NCI-H226 (cell line): ENCODE measurements at places on chromosomes 4 and X.
A peak's percentile ranks its signal among the peaks of the same experiment; 100 is the strongest.

DNA sequence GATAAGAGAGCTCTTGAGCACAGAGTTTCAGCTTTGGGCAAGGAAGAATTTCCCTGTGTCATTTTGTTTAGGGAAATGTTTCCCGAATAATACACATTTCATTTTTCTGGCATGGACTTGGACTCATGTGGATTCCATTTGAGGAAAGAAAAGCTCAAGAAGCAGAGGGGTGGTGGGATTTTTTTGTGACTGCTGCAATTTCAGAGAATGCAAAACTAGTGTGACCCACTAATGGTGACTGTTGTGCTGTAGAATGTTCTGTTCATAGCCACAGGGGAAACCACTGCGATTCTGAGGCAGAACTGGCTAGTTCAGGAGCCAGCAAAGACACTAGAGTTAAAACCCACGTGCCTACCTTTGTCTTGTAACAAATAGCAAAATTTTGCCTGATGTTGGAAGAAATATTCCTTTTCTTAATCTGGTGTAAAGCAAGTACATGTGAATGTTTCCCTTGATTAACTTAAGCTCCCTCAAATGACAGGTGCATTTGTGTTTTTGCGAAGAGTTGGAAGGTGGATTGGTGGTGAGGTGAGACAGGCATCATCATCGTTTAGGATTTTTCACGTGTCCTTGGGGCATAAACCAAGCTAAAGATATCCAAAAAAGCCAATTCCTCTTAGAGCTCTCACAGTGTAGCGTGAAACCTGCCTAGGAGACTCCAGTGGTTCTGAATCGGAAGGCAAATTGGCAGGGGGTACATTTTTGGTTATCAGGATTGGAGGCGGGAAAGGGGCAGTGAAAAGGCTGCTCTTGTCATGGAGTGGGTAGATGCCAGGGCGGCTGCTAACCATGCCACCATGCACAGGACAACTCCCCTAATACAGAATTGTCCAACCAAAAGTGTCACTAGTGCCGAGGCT is 38.0 kb upstream of the FAM9C start:
- no peak for DNase-seq

- DNase-seq: no peak
These were observed 30.8 kb downstream of the DOK7 start for GRCh38 chr4:3493720-3494461.

- DNase-seq: no peak
These were observed 2.9 kb downstream of the TRIML2 start for GRCh38 chr4:188106454-188106853.

DNA sequence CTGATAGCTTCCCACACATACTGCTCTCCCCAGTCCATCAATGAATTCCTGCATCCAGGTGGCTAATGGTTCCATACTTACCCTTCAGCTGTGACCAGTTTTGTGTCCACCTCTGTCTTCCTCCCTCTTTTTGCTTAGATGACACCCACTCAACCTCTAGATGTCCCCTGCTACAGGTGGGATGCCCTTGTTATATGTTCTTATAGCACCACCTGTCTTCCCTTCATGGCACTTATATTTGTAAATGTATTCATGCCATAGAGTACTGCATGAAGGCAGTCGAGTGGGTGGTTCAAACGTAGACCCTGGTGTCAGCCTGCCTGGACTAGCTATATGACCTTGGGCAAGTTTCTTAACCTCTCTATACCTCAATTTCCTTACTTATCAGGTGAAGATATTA is 6.5 kb upstream of the USP46 start:
- no peak for DNase-seq

DNA sequence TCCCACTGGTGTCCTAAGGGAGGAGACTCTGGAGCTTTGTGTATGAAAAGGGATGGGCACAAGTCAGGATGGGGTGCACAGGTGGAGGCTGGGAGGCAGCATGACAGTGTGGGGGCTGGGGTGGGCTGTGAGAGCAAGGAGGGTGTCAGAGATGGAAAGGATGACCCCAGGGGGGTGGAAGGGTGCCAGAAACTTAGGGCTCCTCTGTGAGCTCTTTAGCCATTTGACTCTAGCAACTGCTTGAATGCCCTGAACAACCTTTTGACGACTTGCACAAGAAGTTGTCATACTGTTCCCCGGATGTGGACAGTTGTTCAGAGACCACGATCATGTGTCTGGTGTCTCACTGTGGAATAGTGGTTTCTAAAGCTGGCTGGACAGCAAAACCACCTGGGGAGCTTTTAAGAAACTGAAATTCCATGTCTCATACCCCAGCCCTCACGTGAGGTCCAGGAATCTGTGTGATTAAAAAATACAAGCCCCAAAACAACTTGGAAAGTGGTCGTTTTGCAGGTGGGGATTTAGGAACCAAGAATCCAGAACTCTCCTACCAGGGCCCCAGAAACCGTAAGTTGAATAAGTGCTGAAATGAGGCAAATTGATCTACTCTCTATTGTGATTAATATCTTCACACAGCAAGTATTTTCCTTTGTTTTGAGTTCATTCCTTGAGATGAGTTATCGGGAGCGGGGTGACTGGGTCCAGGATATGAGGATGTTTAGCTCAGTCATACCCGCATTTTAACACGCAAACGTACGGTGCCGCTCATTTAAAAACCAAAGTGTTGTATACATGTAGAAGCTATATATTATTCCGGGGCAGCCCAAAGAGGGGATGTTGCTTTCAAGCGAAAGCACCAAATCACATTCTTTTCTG is 3.4 kb downstream of the RHOH start:
- DNase-seq: no peak

- DNase-seq: peak; percentile 31
These were observed 49.7 kb downstream of the RBM47 start for GRCh38 chr4:40579983-40580382.

DNA sequence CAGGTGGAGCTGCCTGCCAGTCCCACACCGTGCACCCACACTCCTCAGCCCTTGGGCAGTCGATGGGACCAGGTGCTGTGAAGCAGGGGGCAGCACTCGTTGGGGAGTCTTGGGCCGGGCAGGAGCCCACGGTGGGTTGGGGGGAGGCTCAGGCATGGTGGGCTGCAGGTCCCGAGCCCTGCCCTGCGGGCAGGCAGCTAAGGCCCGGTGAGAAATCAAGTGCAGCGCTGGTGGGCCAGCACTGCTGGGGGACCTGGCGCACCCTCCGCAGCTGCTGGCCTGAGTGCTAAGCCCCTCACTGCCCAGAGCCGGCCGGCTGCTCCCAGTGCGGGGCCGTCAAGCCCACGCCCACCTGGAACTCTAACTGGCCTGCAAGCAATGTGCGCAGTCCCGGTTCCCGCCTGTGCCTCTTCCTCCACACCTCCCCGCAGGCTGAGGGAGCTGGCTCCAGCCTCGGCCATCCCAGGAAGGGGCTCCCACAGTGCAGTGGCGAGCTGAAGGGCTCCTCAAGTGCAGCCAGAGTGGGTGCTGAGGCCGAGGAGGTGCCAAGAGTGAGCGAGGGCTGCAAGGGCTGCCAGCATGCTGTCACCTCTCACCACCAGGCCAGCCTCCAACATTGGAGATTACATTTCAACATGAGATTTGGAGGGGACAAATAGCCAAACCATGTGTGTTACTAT is 197.2 kb downstream of the NPNT start:
- DNase-seq: no peak

- no peak for DNase-seq
These were observed 74.1 kb downstream of the ARSJ start for GRCh38 chr4:113905301-113905700.

- no peak for DNase-seq
These were observed 43.8 kb downstream of the TNIP2 start for GRCh38 chr4:2712261-2712842.

- no peak for DNase-seq
These were observed 368.9 kb downstream of the SLITRK2 start for GRCh38 chrX:146186540-146186939.
